ENCODE measurements at places on chromosomes 5 and 9.

GRCh38 chr9:99660191-99660636, 161.5 kb upstream of the NR4A3 start:
- no peak for DNase-seq

DNA sequence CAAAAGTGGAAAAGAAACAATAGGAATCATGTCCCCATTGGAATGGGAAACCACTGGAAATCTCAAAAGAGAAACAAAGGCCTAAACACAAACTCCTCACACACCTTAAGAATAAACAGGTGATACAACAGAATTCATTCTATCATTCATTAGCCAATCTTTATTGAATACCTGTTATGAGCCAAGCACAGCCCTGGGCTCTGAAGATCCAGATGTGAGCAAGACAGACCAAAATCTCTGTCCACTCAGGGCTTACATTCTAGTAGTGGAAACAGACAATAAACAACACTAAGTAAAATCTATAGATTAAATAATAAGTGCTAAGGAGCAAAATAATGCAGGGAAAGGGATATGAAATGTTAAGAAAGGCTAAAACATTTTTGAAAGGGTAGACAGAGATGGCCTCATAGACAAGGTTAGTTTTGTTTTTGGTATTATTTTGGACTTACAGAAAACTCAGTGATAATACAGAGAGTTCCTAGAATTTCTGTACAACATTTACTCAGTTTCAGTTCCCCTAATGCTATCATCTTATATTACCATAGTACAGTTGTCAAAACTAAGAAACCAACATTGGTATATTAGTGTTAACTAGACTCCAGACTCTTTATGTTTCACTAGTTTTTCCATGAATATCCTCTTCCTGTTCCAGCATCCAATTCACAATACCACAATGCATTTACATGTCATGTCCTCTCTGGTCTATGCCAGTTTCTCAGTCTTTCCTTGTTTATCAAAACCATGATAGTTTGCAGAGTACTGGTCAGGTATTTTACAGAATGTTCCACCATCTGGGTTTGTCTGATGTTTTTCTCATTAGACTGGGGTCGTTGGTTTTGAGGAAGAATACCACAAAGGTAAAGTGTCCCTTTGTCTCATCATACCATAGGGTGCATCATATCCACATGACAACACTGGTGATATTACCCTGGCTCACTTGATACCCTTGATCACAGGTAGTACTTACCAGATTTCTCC, 103.7 kb downstream of the SIL1 start:
- no peak for DNase-seq

DNA sequence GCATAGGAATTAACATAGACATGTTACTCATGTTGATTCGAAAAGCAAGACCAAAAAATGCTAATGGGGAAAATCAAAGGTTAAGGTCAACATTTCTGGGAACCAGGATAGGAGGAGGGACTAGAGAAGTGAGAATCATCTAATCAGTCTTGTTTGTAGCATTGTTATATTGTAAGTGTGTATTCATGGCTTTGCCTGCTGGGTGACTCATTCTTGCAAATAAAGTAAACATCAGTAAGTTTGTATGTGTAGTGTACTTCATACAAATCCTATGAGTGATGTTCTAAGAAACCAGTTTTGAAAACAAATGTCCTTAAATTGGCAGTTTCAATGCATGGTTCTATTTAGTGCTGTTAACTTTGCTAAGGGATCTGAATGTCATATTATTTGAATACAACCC, 79.0 kb upstream of the TMEM252 start:
- no peak for DNase-seq

DNA sequence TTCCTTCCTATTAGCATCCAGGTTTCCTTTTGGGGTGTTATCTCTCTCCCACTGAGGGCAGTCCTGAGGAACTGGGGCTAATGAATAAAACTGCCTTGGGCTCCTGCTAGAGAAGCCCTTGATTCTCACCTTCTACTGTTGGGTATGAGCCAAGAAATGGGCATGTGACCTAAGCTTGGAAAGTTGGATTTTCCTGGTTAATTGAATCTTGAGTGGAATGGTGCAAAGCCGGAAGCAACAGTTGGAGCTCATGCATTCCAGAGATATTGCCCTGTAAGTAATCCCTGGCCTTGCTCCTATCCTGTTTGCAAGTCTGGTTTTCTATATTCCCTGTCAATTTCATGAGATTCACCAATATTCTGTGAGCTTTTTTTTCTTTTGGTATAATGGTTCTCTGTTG, 158.5 kb upstream of the ELL2 start:
- no peak for DNase-seq

GRCh38 chr9:20837166-20837565, 153.1 kb downstream of the FOCAD start:
- no peak for DNase-seq

DNA sequence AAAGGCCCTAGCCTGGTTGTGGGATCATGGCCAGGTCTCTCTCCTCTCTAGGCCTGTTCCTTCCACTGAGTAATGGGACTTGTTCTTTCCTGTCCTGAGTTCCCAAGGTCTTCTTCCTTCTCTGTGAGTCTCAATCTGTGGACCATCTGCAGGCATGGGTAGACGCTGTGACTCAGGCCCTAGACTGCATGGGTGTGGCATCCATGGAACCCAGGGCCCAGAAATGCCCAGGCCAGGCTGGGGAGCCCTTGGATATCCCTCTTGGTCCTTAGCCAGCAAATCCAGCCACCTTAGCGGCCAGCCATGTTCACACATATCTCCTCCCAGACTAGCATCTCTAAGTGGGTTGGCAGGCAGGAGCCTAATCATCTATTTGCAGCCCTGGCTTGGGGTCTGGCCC, 2.3 kb upstream of the ACSL6 start:
- DNase-seq: no peak

DNA sequence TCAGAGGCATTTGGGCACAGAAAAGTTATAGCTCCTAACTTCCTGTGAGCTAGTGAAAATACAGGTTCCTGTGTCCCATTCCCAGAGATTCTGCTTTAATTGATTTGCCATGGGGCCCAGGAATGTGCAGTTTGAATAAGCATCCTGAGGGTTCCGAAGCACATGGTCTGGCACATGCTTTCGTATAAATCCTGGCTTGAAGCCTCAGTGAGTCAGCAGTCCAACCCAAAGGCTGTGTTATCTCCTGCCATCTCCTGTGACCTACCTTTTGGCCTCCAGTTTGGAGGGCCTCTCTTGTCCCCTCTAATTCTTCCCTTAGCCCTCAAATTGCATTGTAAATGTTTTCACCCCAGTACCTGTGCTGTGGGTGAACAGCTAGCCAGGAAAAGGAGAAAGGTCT, 183.8 kb downstream of the NR3C1 start:
- DNase-seq: no peak

DNA sequence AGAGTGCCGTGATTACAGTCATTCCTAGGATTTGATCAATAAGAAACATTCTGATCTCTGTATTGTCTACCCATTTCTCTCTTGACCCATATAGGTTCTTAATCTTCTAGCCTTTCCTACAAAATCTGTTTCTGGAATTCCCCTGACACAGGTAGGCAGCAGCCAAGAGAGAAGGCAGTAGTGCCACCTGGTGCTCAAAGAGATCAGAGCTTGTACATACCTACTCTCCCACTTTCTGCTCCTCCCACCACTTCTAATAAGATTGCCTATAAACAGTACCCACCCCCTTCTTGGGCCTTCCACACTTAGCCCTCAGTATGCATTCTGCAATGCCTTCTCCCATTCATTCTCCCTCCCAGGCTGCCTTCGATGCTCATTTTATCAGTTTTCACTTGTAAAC, 117.4 kb upstream of the RORB start:
- peak; percentile 16 for DNase-seq

DNA sequence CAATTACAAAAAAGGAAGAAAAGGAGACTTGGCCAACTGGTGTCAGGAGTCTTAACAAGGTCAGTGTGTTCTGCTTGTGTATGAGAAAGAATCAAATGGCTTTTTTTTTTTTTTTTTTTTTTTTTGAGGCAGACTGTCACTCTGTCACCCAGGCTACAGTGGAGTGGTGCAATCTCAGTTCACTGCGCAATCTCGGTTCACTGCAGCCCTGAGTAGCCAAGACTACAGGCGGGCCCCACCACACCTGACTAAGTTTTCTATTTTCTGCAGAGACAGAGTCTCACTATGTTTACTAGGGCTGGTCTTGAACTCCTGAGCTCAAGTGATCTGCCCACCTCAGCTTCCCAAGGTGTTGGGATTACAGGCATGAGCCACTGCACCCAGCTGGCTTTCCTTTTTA, 3.1 kb upstream of the IL7R start:
- DNase-seq: no peak

DNA sequence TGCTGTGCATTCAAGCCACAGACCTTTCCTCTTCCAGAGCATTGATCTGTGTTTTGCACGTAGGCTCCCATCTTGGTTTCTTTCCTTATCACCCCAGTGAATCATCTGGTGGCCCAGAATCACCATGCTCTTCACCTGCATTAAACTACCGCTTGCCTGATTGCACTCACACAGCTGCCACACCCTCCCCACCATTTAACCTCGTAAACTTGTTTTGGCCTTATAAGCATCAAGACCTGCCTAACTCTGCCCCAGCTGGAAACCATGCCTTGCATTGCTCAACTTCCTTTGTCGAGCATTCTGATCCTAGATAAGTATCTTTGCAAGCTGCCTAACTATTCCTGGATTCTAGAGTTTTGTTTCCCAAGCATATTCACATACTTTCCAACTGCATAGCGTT, 369.6 kb upstream of the SEMA6A start:
- DNase-seq: no peak

DNA sequence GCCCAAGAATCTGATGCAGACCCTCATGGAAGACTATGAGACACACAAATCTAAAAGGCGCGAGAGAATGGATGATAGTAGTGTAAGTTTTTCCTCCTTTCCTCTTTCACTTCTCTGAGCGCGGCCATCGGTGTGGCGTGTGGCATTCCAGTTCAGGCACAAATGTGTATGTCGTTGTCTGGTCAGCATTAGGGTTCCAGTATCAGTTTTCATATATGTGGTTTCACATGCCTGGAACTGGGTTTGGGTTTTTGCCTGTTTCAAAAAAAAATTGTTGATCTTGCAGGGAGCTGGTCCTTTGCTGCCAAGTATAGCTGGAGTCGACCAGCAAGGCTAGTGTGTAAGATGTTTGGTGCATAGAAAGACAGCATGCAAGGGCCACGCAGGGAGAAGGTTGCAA, 51.5 kb downstream of the C9orf152 start:
- DNase-seq: no peak

GRCh38 chr9:116370556-116370955, 217.0 kb downstream of the PAPPA start:
- no peak for DNase-seq

- DNase-seq: no peak
Observed at GRCh38 chr9:17470036-17470813, 108.6 kb upstream of the SH3GL2 start.

DNA sequence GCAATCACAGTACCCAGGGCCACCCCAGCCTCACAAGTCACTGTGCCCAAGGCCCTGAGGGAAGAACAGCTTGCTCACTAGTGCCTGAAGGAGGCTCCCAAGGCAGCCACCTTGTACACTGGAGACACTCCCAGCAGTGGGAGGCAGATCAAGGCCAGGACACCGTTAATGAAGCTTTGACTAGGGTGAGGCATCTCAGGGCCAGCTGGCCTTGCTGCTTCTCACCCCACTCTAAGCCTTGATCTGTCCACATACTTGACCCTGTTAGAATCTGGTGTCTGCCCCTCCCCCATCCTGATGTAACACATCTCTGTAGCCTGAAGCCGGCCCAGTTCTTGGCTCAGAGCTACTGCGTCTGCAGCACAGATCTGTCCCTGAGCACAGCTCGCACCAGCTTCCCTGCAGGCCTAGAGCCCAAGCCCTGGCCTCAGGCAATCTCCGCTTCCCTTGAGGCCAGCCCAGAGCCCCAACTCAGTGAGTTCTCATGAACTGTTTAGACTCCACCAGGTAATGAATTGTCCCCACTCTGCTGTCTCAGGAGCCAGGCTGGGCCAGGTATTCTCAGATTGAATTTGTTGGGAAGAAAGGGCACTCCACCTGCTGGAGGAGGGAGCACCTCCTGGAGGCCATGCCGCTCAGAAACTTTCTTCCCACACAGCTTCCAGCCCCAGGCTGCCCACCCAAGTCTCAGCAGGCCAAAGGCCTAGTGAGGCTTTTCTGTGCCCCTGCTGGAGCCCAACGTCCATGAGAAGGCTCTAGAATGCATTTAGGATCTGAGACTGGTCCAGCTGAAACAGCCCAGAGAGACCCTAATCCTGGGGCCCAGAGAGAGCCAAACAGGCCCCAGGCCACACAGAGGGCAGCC, 13.4 kb upstream of the JADE2 start:
- peak; percentile 73 for DNase-seq

DNA sequence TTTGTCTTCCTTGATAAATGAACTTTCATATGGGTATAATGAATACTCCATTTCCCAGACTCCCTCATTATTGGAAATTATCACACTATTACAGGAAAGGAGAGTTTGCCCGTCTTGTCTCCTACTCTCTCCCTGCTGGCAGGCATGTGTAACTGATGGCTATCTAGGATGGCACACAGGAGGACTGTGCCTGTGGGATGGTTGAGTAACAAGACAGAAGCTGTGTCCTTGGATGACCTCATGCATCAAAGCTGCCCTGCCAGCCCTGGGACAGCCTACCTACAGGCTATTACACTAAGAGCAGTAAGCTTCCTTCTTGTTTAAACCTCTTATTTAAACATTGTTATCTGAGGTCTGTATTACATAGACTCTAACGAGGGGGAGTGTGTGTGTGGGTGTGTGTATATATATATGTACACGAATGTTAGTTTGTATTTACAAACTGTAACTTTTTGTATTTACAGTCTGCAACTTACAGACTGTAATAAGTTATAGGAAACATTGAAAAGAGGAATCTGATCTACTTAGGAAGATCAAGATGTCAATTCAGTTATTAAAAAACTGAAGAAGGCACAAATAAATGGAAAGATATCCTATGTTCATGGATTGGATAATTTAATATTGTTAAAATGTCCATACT, 247.6 kb upstream of the ACO1 start:
- DNase-seq: no peak

DNA sequence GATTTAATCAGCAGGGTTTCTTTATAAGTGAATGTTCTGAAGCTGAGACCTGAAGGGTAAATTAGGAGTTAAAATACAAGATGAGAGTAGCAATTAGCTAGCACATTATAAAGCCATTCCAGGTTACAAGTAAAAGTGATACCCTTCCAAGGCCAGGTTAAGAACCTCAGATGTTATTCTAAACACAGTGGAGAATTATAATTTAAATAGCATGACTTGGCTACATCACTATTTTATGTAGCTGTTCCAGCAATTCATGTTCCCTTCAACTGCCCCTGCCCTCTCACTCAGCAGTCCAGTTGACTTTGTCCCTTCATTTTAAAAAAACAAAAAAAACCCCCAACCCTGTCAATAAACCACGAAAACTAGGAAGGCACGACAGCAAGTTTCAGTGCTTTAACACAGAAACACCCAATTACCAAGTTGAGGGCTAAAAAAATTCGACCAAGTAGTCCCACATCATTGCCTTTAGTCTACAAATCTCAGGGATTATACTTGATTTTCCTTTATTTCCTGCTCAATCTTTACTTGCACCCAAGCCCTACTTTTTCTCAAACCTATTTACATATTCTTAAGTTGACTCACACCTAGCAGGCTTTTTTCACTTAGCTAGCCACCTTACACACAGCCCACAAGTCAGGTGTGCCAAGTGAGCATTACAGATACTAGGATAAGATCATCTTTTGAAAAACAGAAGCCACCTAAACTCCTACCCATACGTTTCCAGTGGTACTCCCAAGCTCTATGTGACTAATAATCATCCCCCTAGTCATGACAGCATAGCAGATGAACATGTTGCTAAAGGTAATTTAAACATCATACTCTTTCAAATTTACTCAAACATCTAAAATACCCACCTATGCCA, 3.4 kb downstream of the RPL37 start:
- DNase-seq: no peak
